ENCODE measurements at places on chromosomes 3 and 15.

DNA sequence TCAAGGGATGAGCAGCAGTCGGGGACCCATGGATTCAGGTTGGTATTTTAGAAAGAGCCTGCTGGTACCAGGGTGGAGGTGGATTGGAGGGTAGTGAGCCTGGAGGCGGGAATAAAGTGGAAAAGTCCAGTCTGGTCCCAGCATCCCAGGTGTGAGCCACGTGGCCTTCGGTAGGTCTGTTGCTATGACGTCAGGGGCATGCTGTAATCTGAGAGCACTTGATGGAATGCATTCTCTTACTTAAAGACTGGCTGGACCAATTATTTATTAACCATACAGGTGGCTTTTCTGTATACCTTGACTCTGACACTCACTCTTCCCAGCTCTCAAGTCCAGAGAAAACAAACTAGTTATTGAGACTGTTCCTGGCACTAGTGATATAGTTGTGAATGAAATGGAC, 389.9 kb upstream of the RGMA start:
- DNase-seq: no peak

GRCh38 chr3:8658306-8659212, 14.0 kb upstream of the SSUH2 start:
- DNase-seq: no peak

GRCh38 chr3:64255741-64256340, 30.6 kb upstream of the PRICKLE2 start:
- no peak for DNase-seq

DNA sequence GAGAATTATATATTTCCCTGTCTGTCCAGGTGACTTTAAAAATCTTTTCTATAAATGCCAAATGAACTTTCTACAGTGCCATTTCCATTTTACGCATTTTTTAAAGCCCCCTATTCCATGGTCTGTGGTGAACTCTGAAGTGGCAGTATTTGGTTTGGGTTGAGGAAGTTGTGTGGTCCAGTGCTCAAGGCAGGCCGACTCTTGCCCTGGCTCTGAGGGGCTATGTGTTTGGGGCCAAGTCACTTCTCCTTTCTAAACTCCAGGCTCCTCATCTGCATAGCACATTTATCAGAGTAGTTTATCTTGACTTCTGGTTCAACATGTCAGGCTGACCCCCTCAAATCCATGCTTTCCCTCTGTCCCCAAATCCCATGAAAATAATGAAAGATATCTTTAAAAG, 14.1 kb downstream of the TTC21A start:
- no peak for DNase-seq

DNA sequence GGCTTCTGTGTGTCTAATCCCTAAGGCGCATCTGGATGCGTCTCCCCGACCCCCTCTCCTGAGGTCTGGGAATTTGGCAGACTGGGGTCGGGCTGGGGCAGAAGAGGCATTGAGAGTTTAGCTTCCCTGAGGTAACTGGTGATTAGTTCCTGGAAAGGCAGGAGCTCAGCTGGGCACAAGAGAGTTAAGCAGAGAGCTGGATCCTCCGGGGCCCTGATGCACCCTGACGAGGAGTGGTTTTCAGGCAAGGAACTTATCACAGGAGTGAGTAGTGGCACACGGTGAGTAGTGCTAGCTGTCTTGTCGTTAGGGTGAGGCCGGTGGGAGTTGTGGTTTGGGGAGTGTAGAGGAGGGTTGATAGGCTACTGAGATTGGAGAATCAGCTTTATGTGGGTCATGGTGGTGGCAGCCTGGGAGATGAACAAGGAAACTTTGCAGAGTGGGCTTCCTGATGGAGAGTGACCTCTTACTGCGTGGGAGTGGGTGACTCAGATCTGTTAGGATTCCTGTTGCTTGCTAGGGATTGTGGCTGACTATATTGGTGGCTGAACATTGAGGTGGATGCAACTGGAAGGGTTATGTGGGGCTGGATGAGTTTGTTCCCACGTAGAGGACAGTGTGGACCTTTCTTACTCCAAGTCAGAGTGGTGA, 897 bp downstream of the RAD54L2 start:
- no peak for DNase-seq

DNA sequence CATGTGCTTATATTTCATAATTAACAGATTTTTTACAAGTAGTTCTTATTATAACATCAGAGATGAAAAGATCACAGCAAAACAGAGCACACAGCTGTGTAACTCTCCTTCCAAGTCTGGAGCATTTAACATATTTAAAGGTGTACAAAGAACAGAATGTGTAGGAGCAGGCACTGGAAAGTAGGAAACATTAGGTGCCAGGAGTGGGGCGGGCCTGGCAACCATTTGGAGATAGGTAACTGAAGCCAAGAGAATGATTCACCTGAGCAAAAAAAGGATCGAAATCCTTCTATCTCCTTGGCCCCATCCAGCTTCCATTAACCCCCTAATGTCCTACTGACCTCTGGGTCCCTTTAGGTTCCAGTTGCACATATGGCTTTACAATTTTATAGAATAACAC, 2.3 kb upstream of the MYH15 start:
- no peak for DNase-seq

DNA sequence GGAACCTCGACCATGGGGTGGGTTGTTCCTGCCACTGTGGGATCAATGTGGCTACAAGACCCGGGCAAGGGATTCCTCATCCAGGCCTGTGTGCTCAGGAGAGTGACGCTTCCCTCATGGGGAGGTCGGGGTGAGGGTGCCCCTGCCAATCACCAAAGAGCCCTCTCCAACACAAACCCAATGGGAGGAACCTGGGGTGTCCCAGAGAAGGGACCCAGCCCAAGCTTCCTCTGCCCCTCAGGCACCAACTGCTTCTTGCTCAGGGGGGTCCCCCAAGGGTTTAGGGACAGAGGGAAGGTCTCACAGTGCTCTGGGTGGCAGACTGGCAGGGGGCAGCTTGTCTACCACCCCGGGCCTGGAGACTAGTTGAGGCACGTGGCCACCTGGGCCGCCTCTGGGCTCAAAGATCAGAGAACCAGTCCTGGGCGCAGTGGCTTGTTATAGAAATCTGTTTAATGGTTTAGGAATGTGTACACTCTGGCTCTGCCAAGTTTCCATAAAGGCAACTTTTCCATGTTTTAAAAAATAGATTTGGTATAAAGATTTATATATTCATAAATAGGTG, 26.6 kb downstream of the GP9 start:
- no peak for DNase-seq

Data from vagina (tissue), 2 donors.